ENCODE measurements at places on chromosomes 3 and 15. TPM values are rescaled to one million over a fixed set of nuclear protein-coding genes. Genes with fewer than 3 reads are reported as not detected.

Gene NEK10
- total RNA-seq = 1.5 TPM

Gene IL17RD
- total RNA-seq = not detected

Gene SLC12A1
- not detected for total RNA-seq

Gene STRIT1
- not detected for total RNA-seq

Gene CCR4
- total RNA-seq = 0.16 TPM

Gene SKOR1
- total RNA-seq = 1.0 TPM

Gene ERC2
- total RNA-seq = not detected

Gene ECE2
- not detected for total RNA-seq

Gene AMT
- total RNA-seq = 9.4 TPM

Gene POLG
- 128 TPM for total RNA-seq

DNA sequence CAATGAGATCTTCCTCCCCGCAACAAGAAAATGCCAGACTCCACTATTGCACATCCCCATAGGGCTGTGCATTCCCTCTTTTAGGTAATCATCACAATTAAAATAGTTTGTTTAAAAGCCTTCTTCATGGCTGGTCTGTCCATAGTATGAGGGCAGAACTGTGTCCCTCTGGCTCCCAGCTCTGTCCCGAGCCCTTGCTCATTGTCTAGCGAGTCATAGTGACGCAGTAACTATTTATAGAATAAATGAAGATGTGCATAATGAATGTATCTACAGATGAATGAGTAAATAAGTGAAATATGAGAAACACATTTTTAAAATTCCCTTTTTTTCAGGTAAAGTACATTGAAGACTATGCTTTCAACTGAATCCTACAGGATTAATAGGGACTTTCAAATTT, 128.4 kb upstream of the TMC3 start:
- H3K27me3 ChIP-seq = no peaks in the 10 kb centered on the region
- no peak overlapping the region for H3K4me3 ChIP-seq
- H3K4me1 ChIP-seq = no peaks in the 10 kb centered on the region
- H3K36me3 ChIP-seq = no peaks in the 10 kb centered on the region

GRCh38 chr3:25588441-25589103, 76.1 kb downstream of the TOP2B start:
- DNase-seq = no peak
- H3K27me3 ChIP-seq = peaks cover 5% of the 10 kb centered on the region
- no peaks in the 10 kb centered on the region for H3K36me3 ChIP-seq
- H3K4me3 ChIP-seq = no peak overlapping the region

- H3K36me3 ChIP-seq = peaks cover 30% of the 10 kb centered on the region
- H3K27ac ChIP-seq = no peak overlapping the region
- H3K4me1 ChIP-seq = peaks cover 10% of the 10 kb centered on the region
- no peaks in the 10 kb centered on the region for H3K27me3 ChIP-seq
- no peak for DNase-seq
- no peak overlapping the region for H3K4me3 ChIP-seq
Observed at GRCh38 chr15:100116416-100117190, 225.2 kb downstream of the ADAMTS17 start.

- H3K27me3 ChIP-seq = no peaks in the 10 kb centered on the region
- peaks cover 8% of the 10 kb centered on the region for H3K4me1 ChIP-seq
- DNase-seq = no peak
- H3K4me3 ChIP-seq = no peak overlapping the region
- peaks cover 24% of the 10 kb centered on the region for H3K36me3 ChIP-seq
Observed at GRCh38 chr3:152460936-152461335, 192.2 kb downstream of the MBNL1 start.

GRCh38 chr15:39581793-39582285, 960 bp downstream of the THBS1 start:
- H3K4me1 ChIP-seq = peaks cover 24% of the 10 kb centered on the region
- no peak overlapping the region for H3K27ac ChIP-seq
- H3K4me3 ChIP-seq = peak overlapping the region; percentile 75
- H3K36me3 ChIP-seq = no peaks in the 10 kb centered on the region

GRCh38 chr3:166362698-166363097, 525.5 kb upstream of the BCHE start:
- H3K27ac ChIP-seq = no peak overlapping the region
- H3K4me1 ChIP-seq = no peaks in the 10 kb centered on the region
- H3K36me3 ChIP-seq = no peaks in the 10 kb centered on the region
- DNase-seq = no peak

GRCh38 chr15:38283010-38283409, 30.4 kb downstream of the SPRED1 start:
- no peak overlapping the region for H3K27ac ChIP-seq
- no peaks in the 10 kb centered on the region for H3K36me3 ChIP-seq
- H3K27me3 ChIP-seq = peaks cover 2% of the 10 kb centered on the region
- DNase-seq = no peak

DNA sequence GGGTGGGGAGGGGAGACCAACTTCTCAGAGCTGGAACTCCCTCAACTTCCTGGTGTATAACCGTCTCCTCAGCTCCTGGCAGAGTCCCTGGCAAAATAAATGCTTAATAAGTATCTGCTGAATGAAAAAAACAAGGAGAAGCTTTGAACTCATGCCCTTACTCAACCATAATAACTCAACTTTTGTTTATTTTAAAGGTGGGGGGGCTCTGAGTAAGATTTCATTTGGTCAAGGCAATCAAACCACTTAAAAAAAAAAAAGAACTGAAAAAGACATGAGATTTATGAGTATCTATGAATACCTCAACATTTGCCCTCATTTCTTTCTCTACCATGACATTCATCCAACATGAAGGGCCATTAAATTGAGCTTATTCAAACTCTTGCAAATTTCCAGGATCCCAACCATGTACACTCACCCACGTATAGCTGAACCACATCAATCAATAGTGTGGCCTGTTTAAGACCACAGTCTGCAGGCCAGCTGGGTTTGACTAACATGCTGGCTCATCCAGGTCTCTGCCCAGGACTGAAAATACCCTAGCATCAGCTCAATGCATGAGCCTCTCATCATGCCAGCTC, 157.9 kb downstream of the FOXP1 start:
- peak overlapping the region; percentile 31 for H3K4me3 ChIP-seq
- H3K27ac ChIP-seq = peak overlapping the region; percentile 96
- H3K4me1 ChIP-seq = peaks cover 95% of the 10 kb centered on the region
- H3K27me3 ChIP-seq = no peaks in the 10 kb centered on the region
- no peak for DNase-seq
- peaks cover 21% of the 10 kb centered on the region for H3K36me3 ChIP-seq

DNA sequence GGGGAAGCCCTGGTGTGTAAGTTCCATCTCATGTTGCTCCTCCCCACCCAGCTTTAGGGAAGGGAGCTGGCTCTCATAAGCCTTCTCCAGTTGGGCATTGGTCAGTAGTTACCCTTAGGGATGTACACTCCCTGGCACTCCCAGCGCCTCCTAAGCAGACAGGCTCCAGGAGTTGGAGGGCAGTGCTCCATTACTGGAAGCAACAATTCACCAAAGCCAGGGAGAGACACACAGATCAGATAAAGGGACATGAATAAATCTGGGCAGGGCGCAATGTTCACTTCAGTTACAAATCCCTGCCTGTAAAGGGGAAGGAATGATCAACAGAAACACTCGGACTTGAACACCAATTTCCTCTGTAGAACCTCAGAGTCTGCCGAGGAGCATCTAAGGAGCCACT, 169.1 kb upstream of the CTNNB1 start:
- no peak for DNase-seq
- H3K36me3 ChIP-seq = no peaks in the 10 kb centered on the region
- H3K4me3 ChIP-seq = no peak overlapping the region
- H3K27ac ChIP-seq = no peak overlapping the region

DNA sequence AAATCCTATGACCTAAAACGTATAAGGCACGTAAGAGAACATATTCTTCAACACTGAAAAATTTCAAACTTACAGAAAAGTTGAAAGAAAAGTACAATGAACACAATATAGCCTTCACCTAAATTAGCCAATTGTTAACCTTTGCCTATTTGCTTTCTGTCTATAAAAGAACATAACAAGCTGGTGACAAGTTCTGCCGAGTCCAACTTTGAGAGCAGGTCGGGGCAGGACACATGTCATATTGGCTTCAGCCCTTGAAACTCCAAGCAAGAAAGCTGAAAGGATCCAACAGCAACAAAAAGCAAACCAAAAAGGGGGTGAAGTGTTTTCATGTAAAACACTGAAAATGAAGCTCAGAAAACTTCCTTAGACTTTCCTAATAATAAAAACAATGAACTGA, 59.1 kb downstream of the TBC1D2B start:
- H3K4me1 ChIP-seq = peaks cover 15% of the 10 kb centered on the region
- H3K27me3 ChIP-seq = no peaks in the 10 kb centered on the region

- H3K4me1 ChIP-seq = no peaks in the 10 kb centered on the region
- H3K27me3 ChIP-seq = peaks cover 29% of the 10 kb centered on the region
- H3K27ac ChIP-seq = no peak overlapping the region
- no peaks in the 10 kb centered on the region for H3K36me3 ChIP-seq
- no peak for DNase-seq
- H3K4me3 ChIP-seq = no peak overlapping the region
Observed at GRCh38 chr3:150068440-150069153, 97.9 kb upstream of the PFN2 start.

DNA sequence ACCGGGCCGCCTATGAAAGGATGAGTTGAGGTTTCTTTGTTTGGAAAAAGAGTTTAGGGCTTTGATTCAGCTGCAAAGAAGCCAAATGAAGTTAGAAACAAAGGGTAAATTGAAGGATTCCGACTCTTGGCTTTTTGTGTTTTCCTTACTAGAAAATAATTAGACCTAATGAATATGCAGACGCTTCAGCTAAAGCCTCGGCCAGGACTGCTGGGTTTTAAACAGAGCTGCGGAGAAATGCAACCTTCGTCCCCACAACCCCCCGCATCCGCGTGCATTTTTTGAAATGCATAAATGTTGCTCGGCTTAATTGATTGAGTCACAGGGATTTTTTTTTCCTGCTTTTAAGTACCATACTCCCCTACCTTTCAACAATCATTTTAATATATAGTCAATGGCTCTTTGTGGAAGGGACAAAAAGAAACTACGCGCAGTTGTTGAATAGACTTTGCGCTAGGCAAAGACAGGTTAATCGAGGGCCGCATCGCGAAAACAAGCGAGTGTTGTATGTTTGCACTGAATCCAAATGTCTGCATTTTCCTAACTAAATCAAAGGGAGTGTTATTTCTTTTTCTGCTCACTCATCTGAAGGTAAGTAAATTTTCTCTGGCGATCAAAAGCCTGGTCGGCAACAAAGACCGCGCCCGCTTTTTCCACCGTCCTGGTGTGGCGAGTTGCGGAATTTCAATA, 1.3 kb upstream of the ZIC4 start:
- peaks cover 82% of the 10 kb centered on the region for H3K27me3 ChIP-seq
- H3K27ac ChIP-seq = no peak overlapping the region
- peak overlapping the region; percentile 5 for H3K4me3 ChIP-seq

- no peak overlapping the region for H3K27ac ChIP-seq
- H3K4me3 ChIP-seq = no peak overlapping the region
- no peaks in the 10 kb centered on the region for H3K36me3 ChIP-seq
- H3K27me3 ChIP-seq = peaks cover 3% of the 10 kb centered on the region
- DNase-seq = no peak
- H3K4me1 ChIP-seq = peaks cover 57% of the 10 kb centered on the region
Observed at GRCh38 chr3:194100856-194101390, 35.0 kb upstream of the HES1 start.

DNA sequence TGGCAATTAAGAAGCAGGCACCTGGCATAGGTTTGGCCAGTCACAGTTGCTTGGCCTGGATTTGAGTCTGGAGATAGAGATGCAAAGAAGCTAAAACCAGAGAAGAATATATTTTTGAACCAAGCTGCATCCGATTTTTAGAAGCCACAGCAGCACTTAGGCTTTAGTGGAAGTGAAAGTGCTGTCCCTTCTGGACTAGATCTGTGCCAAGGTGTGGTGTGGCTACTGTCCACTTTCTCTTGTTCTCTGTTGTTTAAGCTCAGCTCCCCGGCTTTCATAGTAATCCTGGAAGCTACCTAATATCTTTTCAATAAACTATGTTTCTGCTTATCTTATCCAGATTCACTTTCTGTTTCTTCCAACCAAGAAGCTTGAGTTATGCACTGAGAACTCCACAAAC, 183.4 kb upstream of the THRB start:
- H3K27me3 ChIP-seq = peaks cover 8% of the 10 kb centered on the region
- no peaks in the 10 kb centered on the region for H3K36me3 ChIP-seq
- no peak overlapping the region for H3K27ac ChIP-seq
- H3K4me1 ChIP-seq = peaks cover 11% of the 10 kb centered on the region
- DNase-seq = no peak

DNA sequence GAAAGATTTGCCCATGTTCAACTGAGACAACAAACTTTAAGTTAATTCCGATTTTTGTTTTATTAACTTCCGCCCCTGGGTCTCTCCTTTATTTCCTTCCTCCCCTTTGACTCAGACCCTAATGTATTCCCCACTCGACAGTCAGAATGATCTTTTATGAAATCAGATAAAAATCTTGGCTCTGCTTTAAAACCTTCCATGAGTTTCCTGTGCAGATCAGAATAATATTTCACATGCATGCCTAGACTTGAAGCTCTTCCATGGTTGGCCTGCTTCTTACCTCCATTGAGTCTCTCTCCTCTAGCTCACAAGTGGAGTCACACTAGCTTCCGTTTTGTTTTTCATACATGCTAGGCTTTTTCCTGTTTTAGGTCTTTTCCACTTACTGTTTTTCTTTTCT, 116.8 kb upstream of the SPATA16 start:
- no peaks in the 10 kb centered on the region for H3K36me3 ChIP-seq
- H3K4me1 ChIP-seq = no peaks in the 10 kb centered on the region
- H3K27me3 ChIP-seq = no peaks in the 10 kb centered on the region
- no peak overlapping the region for H3K4me3 ChIP-seq

GRCh38 chr3:83039422-83039821, 1278.0 kb upstream of the GBE1 start:
- H3K27ac ChIP-seq = no peak overlapping the region
- no peaks in the 10 kb centered on the region for H3K4me1 ChIP-seq
- H3K4me3 ChIP-seq = no peak overlapping the region
- no peaks in the 10 kb centered on the region for H3K36me3 ChIP-seq
- no peaks in the 10 kb centered on the region for H3K27me3 ChIP-seq
- DNase-seq = no peak

- no peaks in the 10 kb centered on the region for H3K36me3 ChIP-seq
- no peaks in the 10 kb centered on the region for H3K4me1 ChIP-seq
- no peak for DNase-seq
- H3K4me3 ChIP-seq = no peak overlapping the region
- H3K27me3 ChIP-seq = no peaks in the 10 kb centered on the region
- no peak overlapping the region for H3K27ac ChIP-seq
Observed at GRCh38 chr3:154775821-154776548, 304.1 kb upstream of the MME start.

GRCh38 chr3:28547677-28548076, 199.1 kb upstream of the AZI2 start:
- H3K27ac ChIP-seq = no peak overlapping the region
- no peak overlapping the region for H3K4me3 ChIP-seq
- H3K36me3 ChIP-seq = peaks cover 2% of the 10 kb centered on the region
- H3K4me1 ChIP-seq = no peaks in the 10 kb centered on the region
- DNase-seq = no peak

- DNase-seq = peak; percentile 24
- H3K4me1 ChIP-seq = peaks cover 21% of the 10 kb centered on the region
- H3K4me3 ChIP-seq = peak overlapping the region; percentile 61
- peaks cover 5% of the 10 kb centered on the region for H3K36me3 ChIP-seq
- no peaks in the 10 kb centered on the region for H3K27me3 ChIP-seq
Observed at GRCh38 chr3:57815036-57815435, 58.9 kb downstream of the SLMAP start.

Measured in naive thymus-derived CD8-positive, alpha-beta T cell (primary cell).